ENCODE measurements at places on chromosomes 2 and 18.

DNA sequence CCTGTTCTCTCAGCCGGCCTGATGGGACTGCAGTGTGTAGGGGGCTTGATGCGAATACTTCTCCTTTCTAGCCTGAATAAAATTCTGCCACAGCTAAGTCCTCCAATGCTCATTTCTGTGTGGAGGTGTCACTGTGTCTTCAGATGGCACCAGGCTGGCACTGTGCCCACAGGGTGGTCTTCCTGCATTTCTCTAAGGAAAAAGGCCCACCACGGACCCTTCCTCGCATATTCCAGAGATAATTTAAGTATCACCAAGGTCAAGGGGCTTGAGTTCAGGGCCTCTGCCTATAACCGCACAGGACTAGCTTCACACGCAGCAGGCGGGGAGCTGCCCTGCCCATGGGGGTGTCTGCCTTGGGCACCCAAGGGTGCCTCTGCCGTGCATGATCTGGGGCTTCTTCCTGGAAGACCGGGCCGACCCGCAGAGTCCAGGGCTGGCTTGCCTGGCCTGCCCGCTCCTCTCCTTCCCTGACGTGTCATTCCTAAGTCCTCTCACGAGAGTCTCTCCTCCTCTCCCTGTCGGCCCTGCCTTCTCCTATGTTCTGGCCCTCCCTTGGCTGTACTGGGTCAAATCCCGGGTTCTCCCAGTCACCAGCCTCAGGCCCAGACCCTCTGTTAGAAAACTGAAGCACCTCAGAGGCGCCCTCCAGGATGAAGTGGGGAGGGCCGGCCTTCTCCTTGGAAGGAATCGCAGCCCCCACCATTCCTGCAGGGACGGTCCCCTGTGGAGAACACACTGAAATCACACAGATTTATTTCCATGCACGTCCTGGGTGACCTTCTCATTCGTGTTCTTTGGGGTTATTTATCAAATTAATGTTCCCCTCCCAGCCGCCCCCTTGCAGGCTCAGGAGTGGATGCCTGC is 48.9 kb upstream of the PXDN start:
- no peak overlapping the region for H3K4me3 ChIP-seq
- no peaks in the 10 kb centered on the region for H3K4me1 ChIP-seq
- H3K27me3 ChIP-seq = peaks cover 13% of the 10 kb centered on the region

DNA sequence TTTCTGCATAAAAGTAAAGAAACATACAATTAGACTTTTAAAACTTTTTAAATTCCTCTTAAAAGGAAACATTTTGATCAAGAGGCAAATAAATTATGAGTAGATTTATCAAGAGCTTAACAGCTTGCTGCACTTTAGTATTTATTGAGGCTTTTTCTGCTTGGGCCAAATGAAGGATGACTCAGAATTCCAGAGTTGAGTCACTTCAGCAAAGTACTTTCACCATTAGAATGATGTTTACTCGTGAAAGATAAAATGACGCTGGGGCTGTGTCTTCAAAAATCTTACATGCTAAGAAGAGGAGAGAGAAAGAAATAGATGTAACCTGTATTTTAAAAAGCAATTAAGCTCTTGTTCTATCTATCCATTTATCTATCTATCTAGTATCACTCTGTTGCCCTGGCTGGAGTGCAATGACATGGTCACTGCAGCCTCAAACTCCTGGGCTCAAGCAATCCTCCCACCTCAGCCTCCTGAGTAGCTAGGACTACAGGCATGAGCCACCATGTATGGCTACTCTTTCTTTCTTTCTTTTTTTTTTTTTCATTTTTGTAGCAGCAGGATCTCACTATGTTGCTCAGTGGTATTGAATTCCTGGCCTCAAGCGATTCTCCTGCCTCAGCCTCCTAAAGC is 75.3 kb upstream of the RIOK3 start:
- no peak overlapping the region for H3K4me3 ChIP-seq
- no peaks in the 10 kb centered on the region for H3K4me1 ChIP-seq
- no peak overlapping the region for H3K27ac ChIP-seq
- H3K36me3 ChIP-seq = no peaks in the 10 kb centered on the region
- no peaks in the 10 kb centered on the region for H3K27me3 ChIP-seq
- no peak for DNase-seq

DNA sequence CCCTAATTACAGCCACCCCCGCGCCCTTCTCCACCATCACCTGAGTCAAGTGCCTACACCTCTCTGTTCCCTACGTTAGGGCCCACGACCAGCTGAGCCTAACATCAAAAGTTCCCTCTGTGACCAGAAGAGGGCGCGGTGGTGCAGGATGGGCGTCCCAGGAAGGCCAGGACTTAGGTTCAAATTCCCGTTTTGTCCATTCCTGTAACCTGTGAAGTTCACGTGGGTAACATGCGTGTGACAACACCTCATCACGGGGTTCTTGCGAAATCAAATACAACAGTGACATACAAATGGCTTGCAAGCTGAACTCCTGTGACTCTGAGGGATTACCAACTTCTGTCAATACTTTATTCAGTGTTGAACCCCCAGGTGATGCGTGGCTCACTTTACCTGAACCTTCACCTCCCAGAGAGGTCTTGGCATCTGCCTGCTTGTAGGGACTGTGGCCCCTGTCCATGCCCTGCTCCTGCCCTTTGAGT is 207.9 kb downstream of the ARL4C start:
- H3K4me3 ChIP-seq = peak overlapping the region; percentile 64
- peak; percentile 80 for DNase-seq
- peaks cover 46% of the 10 kb centered on the region for H3K4me1 ChIP-seq
- no peaks in the 10 kb centered on the region for H3K36me3 ChIP-seq
- no peaks in the 10 kb centered on the region for H3K27me3 ChIP-seq

DNA sequence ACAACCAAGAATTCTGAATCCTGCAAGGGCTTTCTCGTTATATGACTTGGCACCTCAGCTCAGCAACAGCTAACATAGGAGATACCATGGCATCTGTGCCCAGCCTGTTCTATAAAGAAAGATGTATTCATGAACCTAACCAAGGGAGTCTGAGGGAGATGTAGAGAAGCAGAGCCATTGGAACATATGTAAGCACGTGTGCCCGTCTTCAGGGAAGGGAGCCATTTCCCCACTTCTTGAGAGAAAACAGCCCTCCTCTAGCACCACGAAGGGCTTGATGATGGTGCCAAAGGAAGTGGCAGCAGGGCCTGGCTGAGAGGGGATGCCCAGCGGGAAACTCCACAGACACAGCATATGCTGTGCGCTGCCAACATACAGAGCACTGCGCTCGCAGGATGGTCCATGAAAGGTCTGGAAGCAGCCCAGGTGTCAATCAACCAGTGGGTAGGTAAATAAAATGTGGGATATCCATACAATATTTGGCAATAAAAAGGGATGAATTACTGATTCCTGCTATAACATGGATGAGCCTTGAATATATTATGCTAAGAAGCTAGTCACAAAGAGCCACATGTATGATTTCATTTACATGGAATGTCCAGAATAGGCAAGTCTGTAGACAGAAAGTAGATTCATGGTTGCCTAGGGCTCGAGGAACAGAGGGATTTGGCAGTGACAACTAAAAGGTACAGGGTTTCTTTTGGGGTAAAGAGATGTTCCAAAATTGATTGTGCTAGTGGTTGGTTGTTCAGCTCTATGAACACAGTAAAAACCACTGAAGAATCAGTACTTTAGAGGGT is 16.1 kb downstream of the TMEM247 start:
- H3K4me1 ChIP-seq = peaks cover 16% of the 10 kb centered on the region
- DNase-seq = no peak
- peaks cover 23% of the 10 kb centered on the region for H3K27me3 ChIP-seq
- no peak overlapping the region for H3K27ac ChIP-seq
- H3K4me3 ChIP-seq = no peak overlapping the region

GRCh38 chr2:75949385-75950030 is 238.8 kb upstream of the GCFC2 start:
- no peaks in the 10 kb centered on the region for H3K27me3 ChIP-seq
- no peak overlapping the region for H3K4me3 ChIP-seq
- H3K4me1 ChIP-seq = no peaks in the 10 kb centered on the region
- H3K27ac ChIP-seq = no peak overlapping the region
- no peaks in the 10 kb centered on the region for H3K36me3 ChIP-seq
- no peak for DNase-seq

DNA sequence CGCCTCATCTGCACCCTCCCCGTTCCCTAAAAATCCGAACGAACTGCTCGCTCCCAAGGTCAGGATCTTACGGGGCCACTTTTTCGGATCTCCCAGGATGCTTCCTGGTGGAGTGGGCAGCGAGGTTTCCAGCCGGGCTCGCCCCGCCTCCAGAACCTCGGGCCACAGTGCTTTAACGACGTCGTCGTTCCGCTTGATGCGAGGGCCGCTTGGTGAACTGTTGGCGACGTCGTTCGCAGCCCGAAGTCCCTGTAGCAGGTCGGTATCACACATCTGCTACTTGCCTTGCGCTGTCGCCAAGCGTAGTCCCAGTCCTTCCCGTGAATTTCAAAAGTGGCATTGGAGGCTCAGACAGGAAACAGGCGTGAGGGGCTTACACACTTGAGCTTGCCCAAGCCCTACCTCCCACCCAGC is 15.3 kb downstream of the EVX2 start:
- no peak for DNase-seq
- no peaks in the 10 kb centered on the region for H3K4me1 ChIP-seq
- H3K27ac ChIP-seq = no peak overlapping the region
- peaks cover 3% of the 10 kb centered on the region for H3K36me3 ChIP-seq
- H3K4me3 ChIP-seq = peak overlapping the region; percentile 45
- peaks cover 91% of the 10 kb centered on the region for H3K27me3 ChIP-seq

DNA sequence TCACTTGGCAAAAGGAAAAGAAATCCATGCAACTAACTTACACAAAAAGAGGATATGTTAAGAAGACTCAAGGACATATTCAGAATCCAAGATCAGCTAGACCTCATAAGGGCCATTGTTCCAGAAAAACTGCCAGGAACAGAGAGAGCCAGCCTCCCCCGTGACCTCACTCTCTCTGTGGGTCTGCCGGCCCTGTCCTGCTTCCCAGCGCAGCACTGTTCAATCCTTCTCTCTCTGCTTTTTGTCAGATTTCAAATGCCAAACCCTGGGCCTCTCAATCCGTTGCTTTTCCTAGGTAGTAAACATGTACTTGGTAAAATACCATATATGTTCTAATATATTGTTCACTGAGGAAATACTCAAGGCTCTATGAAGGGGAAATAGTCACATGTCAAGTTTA is 40.0 kb upstream of the ACKR3 start:
- peaks cover 5% of the 10 kb centered on the region for H3K36me3 ChIP-seq
- DNase-seq = no peak
- H3K27ac ChIP-seq = no peak overlapping the region
- H3K4me3 ChIP-seq = no peak overlapping the region
- peaks cover 2% of the 10 kb centered on the region for H3K4me1 ChIP-seq
- H3K27me3 ChIP-seq = peaks cover 32% of the 10 kb centered on the region

DNA sequence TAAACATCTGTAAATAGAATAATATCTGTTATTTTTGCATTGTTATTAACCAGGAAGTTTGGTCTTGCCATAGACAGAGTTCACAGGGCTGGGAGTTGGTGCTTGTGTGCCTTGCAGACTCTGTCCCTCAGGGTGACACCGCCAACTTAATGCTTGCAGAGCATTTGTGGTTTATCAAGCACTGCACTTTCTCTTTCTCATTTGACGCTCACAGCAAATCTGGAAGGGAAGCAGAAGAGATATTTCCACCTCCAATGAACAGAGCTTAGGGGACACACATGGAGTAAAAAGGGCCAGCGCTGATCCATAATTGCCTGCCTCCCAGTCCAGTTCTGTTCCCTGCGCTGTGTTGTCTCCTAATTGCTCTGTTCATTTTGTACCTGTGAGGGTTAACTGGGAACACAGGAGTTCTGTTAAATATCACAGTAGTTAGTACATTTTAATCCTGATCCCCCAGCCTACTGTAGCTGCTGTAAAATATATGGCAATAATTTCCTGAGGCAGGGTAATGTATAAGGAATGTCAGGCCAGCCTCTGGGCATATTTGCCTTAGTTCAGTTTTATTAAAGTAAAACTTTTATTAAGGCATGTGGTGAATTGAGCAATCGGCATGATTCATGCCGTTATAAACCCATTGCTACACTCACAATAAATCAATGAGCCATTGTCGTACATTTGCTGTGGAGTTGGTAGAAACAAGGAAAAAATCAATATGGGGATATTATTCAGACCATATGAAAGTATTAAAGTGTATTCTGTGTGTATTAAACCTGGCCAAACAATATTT is 182.5 kb upstream of the OSR1 start:
- H3K27ac ChIP-seq = no peak overlapping the region
- peaks cover 3% of the 10 kb centered on the region for H3K4me1 ChIP-seq
- DNase-seq = no peak
- no peak overlapping the region for H3K4me3 ChIP-seq
- no peaks in the 10 kb centered on the region for H3K27me3 ChIP-seq

Measured in T-helper 17 cell (primary cell).